B cell (primary cell): ENCODE measurements at places on chromosomes 11 and 22. TPM values are rescaled to one million over a fixed set of nuclear protein-coding genes. Genes with fewer than 3 reads are reported as not detected.
A peak's percentile ranks its signal among the peaks of the same experiment; 100 is the strongest.

KIF18A gene
- 4.1 and 4.2 TPM in 2 replicates for total RNA-seq

DNA sequence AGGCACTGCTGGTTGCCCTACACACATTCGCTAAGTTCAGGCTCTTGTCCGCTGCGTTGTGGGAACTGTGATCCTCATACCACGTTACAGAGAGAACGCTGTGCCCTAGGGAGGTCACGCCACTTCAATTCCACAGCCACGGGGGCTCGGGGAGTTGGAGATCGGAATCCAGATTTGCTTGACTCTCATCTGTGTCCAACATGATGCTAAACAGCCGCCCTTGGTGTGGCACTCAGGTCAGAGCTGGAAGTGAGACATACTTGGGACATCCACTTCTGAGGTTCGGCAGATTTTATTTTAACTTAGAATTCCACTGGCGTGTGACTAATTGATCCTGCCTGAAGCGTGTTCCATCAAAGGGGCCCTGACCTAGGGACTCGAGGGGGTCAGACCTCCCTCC is 41.7 kb downstream of the RIBC2 start:
- no peaks in the 10 kb centered on the region for H3K4me1 ChIP-seq
- no peaks in the 10 kb centered on the region for H3K36me3 ChIP-seq
- H3K27ac ChIP-seq, result no peak overlapping the region
- no peaks in the 10 kb centered on the region for H3K27me3 ChIP-seq
- H3K4me3 ChIP-seq, result no peak overlapping the region
- DNase-seq, result no peak

GRCh38 chr22:17781319-17782031 is 7.2 kb upstream of the BID start:
- peak overlapping the region; percentile 25 for H3K27ac ChIP-seq
- DNase-seq, result peak; percentile 72
- H3K4me1 ChIP-seq, result peaks cover 54% of the 10 kb centered on the region
- H3K27me3 ChIP-seq, result no peaks in the 10 kb centered on the region
- no peaks in the 10 kb centered on the region for H3K36me3 ChIP-seq

GRCh38 chr11:7563281-7563680 is 49.5 kb downstream of the PPFIBP2 start:
- H3K4me1 ChIP-seq, result no peaks in the 10 kb centered on the region
- no peak overlapping the region for H3K27ac ChIP-seq
- H3K27me3 ChIP-seq, result peaks cover 6% of the 10 kb centered on the region
- no peaks in the 10 kb centered on the region for H3K36me3 ChIP-seq

DNA sequence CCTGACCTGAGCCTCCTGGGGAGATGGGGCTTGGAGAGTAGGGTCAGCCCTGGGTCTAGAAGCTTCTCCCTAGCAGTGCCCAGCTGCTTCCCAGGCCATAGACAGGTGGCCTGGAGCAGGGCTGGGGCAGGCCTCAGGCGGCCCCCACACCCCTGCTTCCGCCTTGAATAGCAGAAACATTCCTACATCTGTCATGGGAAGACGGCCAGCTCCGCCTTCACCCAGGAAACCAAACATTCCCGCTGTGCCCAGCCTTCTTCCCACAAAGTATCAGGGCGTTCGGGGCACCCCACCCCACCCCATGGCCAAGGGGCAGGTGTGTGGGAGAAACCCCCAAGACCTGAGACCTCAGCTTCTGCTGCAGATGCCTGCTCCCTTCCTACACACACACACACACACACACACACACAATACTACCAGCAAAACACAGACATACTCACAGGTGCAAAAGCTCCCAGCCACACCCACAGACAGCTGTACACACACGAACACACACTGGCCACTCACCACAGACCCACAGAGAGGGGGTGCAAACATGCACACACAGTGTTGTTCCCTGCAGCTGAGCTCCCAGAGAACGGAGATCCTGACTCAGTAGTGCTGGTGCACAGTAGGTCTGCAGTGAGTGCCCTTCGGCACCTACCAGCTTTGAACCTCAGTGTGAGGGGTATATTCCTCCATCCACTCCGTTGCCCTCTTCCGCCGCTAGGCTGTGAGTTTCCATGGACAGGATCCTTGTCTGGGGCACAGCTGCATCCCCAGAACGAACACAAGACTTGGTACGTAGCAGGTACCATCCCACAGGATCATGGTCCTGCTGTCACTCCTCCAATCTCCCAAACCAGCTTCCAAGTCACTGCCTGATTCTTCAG is 37.4 kb downstream of the PDGFB start:
- H3K36me3 ChIP-seq, result no peaks in the 10 kb centered on the region
- no peak overlapping the region for H3K4me3 ChIP-seq
- no peak overlapping the region for H3K27ac ChIP-seq
- no peaks in the 10 kb centered on the region for H3K4me1 ChIP-seq
- no peak for DNase-seq

PHF21B gene
- total RNA-seq, result not detected in 2 replicates

DNA sequence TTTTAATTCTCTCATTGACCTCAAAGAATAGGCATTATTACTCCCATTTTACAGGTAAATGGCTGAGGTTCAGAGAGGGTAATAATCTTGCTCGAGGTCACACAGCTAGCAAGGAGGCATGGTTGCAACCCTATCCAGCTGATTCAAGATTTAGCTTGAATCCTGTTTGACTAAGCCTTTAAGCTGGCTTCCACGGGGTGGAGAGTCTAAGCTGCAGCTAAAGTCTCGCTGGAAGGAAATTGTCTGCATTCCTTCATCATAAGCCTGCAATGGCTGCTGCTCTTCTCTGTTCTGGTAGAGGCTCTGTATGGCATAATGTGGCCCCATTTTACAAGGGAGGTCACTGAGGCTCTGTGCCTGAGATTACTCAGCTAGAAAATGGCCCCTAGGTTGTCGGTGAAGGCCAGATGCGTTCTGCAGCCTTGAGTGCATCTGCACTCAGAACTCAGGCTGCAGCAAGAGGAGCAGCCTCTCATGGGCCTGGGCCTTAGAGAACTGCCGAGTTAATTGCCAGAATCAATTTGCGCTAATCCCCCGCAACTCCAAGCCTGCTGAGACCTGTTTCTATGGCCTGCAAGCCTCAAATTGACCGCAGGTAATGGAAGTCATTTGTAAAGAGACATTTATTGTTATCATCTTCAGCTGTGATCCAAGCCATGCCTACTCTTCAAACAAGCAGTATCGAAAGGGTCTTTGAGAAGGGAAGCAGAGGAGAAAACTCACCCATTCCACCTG is 44.1 kb upstream of the SEZ6L start:
- no peak overlapping the region for H3K4me3 ChIP-seq
- H3K27ac ChIP-seq, result no peak overlapping the region
- H3K4me1 ChIP-seq, result no peaks in the 10 kb centered on the region

- H3K36me3 ChIP-seq, result no peaks in the 10 kb centered on the region
- no peak overlapping the region for H3K27ac ChIP-seq
- H3K4me1 ChIP-seq, result peaks cover 17% of the 10 kb centered on the region
- DNase-seq, result no peak
- no peaks in the 10 kb centered on the region for H3K27me3 ChIP-seq
Observed at GRCh38 chr22:47997052-47997590, 1234.7 kb downstream of the TBC1D22A start.

- no peak overlapping the region for H3K27ac ChIP-seq
- H3K4me3 ChIP-seq, result no peak overlapping the region
- no peaks in the 10 kb centered on the region for H3K27me3 ChIP-seq
- no peaks in the 10 kb centered on the region for H3K4me1 ChIP-seq
Observed at GRCh38 chr11:134373591-134374052, 38.4 kb downstream of the B3GAT1 start.

GRCh38 chr22:46086577-46087335 is 63.6 kb upstream of the PPARA start:
- H3K4me1 ChIP-seq, result no peaks in the 10 kb centered on the region
- no peaks in the 10 kb centered on the region for H3K27me3 ChIP-seq
- no peak overlapping the region for H3K4me3 ChIP-seq

DNA sequence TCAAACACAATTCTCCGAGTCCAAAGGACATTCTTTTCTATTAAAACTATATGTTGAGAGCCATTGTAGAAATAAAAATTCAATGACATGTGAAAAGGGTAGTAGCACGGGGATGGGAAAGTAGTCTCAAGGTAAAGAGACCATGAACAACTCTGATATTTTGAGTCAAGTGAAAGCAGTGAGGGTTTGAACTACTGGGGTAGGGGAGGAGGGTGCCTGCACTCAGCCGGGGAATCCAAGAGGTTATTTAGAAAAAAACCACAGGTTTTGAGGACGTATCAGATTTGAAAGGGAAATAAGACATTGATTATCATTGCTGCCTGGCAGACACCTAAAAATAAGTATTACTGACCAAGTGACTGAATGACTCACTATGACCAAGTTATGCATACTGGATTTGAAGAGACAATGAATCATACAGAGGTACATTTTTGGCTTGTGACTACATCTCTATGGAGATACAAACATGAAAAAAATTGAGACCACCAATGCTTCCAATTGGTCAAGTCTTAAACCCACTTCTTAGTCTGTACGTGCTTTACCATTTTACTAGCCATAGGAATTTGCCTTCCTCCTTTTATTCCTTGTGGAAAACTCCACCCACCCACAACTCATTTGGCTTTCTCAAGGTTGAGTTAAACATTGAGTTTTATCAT is 2.2 kb upstream of the OR52H1 start:
- no peak overlapping the region for H3K4me3 ChIP-seq
- no peaks in the 10 kb centered on the region for H3K36me3 ChIP-seq
- no peaks in the 10 kb centered on the region for H3K27me3 ChIP-seq
- no peaks in the 10 kb centered on the region for H3K4me1 ChIP-seq
- no peak for DNase-seq

GRCh38 chr11:88454881-88455280 is 117.3 kb upstream of the CTSC start:
- no peaks in the 10 kb centered on the region for H3K4me1 ChIP-seq
- no peak for DNase-seq
- H3K4me3 ChIP-seq, result no peak overlapping the region
- H3K27ac ChIP-seq, result no peak overlapping the region
- no peaks in the 10 kb centered on the region for H3K36me3 ChIP-seq

GNG3 gene
- 0.95 and 2.1 TPM in 2 replicates for total RNA-seq

DNA sequence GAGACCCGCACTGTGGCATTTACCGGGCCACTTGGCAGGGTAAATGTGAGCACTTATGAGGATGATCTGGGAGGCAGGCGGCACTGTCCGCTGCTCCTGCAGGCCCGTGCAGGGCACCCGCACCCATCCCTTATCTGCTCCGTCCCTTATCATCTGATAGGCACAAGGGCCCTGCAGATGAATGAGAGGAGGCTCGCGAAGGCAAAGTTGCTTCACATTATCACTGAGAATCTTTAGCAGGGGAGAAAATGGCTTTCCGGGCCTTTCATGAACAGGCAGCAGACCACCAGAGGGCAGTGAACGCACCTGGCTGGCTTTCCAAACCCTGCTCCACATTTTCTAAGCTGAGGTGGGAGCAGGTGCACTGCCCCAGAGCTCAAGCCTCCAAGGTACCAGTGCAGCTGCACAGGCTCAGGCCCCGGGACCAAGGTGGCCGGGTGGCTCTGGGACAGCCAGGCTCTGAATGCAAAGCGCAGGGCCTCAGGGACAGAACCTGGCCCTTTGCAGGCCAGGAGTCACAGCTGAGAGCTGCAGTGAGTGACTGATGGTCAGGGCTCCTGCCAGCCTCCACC is 165.6 kb downstream of the SHANK2 start:
- no peaks in the 10 kb centered on the region for H3K27me3 ChIP-seq
- no peaks in the 10 kb centered on the region for H3K36me3 ChIP-seq
- no peaks in the 10 kb centered on the region for H3K4me1 ChIP-seq
- no peak overlapping the region for H3K27ac ChIP-seq
- H3K4me3 ChIP-seq, result no peak overlapping the region

PRDX5 gene
- 50.4 and 56.3 TPM in 2 replicates for total RNA-seq

DNA sequence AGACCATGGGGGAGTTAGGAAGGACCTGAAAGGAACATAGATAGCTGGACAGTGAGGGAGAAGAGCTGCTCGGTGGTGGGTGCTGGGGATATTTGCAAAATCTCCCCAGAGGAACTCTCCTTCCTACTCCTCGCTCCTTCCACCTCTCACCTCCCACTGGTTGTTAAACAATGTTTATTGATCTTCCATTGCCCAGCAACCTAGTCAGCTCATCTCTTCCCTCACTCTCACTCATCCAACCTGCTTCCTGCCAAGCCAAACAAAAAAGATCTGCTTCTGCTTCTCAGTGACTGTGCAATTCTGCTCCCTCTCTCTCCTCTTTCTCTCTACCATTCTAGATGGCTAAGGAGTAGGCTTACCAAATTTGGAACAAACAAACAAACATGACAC is 115.0 kb downstream of the SLC1A2 start:
- H3K4me1 ChIP-seq, result peaks cover 9% of the 10 kb centered on the region
- DNase-seq, result no peak
- no peaks in the 10 kb centered on the region for H3K36me3 ChIP-seq
- H3K27ac ChIP-seq, result no peak overlapping the region
- no peak overlapping the region for H3K4me3 ChIP-seq

PLA2G3 gene
- total RNA-seq, result not detected in 2 replicates

GRCh38 chr11:33208150-33208549 is 46.9 kb upstream of the CSTF3 start:
- no peaks in the 10 kb centered on the region for H3K36me3 ChIP-seq
- no peak for DNase-seq
- no peak overlapping the region for H3K4me3 ChIP-seq
- H3K4me1 ChIP-seq, result no peaks in the 10 kb centered on the region
- no peaks in the 10 kb centered on the region for H3K27me3 ChIP-seq

SLC15A3 gene
- total RNA-seq, result 91.4 and 93.0 TPM in 2 replicates

GRCh38 chr22:20654343-20655208 is 119.3 kb upstream of the SERPIND1 start:
- no peak for DNase-seq
- no peak overlapping the region for H3K4me3 ChIP-seq
- H3K4me1 ChIP-seq, result no peaks in the 10 kb centered on the region
- no peaks in the 10 kb centered on the region for H3K27me3 ChIP-seq

OR51B2 gene
- total RNA-seq, result not detected in 2 replicates
